Activated naive CD8-positive, alpha-beta T cell treated with anti-CD3 and anti-CD28 coated beads, Interleukin-2, amount 50 U/mL, for 16 hours (primary cell): ENCODE measurements at places on chromosomes 13 and 19.

GRCh38 chr13:33745370-33746324, 72.3 kb upstream of the RFC3 start:
- DNase-seq: no peak

GRCh38 chr19:23817519-23817918, 58.8 kb upstream of the ZNF681 start:
- DNase-seq: no peak

DNA sequence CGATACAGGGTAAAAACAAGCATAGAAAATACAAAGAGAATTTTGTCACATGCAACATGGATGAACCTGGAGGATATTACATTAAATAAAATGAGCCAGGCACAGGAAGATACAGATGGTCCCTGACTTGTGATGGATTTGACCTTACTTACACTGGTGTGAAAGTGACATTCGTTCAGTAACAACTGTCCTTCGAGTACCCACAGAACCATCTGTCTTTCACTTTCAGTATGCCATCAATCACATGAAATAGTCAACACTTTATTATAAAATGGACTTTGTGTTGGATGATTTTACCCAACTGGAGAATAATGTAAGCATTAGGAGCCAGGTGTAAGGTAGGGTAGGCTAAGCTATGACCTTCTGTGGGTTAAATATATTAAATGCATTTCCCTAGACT, 51.5 kb downstream of the ZNF787 start:
- no peak for DNase-seq

DNA sequence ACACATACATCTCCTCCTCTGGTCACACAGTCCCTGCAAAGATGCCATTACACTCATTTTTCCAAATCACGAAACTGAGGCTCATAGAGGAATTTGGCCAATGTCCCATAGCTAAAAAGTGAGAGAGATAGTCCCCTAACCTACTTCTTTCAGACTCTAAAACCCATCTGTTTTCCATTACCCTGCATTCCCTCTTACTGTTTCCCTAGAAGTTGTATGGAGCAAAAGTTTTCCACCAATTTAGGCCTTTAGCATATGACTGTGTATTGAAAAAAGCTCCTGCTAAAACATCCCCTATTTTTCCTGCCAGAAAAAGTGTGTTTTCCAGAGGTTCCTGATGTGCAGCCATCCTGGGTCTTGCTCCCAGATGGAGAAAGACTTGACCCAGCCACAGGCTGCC, 16.3 kb downstream of the SERP2 start:
- no peak for DNase-seq

DNA sequence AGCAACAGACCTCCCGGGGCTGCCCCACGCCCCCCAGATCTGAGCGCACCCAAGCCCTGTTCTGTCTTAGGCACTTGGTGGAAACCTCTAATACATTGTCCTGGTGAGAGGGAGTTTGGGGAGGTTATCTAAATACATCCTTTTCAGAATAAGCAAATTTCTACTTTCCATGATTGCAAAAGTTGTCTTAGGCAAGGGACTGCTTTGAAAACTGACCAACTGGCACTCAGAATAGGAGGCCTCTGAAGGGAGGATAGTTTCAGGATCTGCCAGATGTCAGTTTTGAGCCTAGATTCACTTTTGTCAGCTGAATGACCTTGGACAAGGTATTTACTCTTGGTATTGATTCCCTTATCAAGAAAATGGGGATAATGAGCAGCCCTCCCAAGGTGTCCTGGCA, 11.8 kb downstream of the SERP2 start:
- no peak for DNase-seq

- DNase-seq: peak; percentile 70
Measured at GRCh38 chr19:47573071-47574026, at the start of gene ZNF541. TSS of gene ZNF541 (minus strand) at chr19:47573148. CDS start at chr19:47555856, 17,292 bp downstream.

- no peak for DNase-seq
Measured at GRCh38 chr13:63737418-63737817, 2321.8 kb upstream of the PCDH20 start.

DNA sequence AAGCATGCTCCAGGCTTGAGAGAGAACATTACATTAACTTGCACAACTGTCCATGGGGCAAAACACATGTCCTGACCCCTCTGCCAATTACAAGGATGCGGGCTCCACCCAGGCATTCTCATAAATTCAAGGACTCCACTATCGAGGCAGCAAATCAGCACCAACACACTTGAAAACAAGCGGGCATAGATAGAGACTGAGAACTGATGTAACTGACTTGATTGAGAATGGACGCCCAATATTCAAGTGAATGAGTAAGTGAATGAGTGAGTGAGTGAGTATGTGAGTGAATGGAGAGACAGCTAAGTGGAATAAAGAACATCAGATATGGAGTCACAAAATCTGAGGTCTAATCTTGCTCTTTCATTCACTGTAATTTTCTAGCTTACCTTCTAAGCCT, 75.0 kb upstream of the VSTM2B start:
- DNase-seq: no peak

DNA sequence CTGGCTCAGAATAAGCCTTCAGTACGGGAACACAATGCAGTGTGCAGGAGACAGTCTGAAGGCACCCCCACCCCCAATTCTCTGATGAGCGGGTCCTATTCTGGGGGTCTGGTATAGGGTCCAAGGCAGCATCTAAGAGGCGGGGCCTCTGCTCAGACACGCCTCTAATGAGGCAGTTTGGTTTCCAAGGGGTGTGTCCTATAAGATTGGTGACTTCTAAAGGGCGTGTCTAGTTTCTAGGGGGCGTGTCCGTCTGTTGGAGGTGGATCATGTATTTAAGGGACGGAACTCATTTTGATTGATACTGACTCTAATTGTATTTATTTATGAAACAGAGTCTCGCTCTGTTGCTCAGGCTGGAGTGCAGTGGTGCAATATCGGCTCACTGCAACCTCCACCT, 8.7 kb downstream of the FIZ1 start:
- DNase-seq: no peak

- no peak for DNase-seq
Measured at GRCh38 chr13:54980651-54981050, 1952.0 kb downstream of the OLFM4 start.

DNA sequence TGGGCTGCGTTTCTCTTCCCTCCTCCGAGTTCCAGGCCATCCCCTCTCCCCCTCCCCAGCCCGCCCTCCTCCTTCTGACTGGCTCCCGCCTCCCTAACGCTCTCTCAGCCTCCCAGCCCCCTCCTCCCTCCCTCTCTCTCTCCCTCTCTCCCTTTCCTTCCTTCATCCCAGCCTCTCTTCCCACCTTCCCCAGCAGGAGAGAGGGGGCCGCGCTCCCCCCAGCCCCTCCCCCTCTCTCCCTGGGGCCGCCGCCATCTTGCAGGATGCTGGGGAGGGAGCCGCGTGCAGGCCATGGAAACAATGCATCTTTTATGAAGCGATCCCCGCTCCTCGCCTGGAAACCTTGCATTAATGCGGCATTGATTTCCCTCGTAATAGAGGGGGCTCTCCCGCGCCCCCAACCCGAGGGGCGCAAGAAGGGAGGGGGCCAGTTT, 42.6 kb upstream of the ADGRL1 start:
- DNase-seq: peak; percentile 4

GRCh38 chr13:79723519-79724024, 242.6 kb downstream of the NDFIP2 start:
- no peak for DNase-seq

DNA sequence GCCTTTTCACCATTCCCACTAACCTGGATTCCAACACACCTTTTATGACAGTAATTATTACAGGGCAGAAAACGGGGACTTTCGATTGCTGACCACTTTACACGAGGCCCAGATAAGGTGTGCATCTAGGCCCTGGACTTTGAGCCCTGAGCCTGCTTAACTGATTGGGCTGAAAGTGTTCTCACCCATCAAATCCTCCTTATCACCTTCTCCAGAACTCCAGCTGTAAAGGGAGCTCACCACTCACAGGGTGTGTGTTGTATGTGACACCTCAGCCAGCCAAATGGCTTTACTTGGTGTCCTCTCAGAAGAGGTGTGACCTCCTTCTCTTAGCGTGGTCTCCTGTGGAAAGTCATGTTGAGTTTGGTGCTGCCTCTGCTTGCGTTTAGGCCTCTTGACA, 36.5 kb downstream of the SIPA1L3 start:
- no peak for DNase-seq

DNA sequence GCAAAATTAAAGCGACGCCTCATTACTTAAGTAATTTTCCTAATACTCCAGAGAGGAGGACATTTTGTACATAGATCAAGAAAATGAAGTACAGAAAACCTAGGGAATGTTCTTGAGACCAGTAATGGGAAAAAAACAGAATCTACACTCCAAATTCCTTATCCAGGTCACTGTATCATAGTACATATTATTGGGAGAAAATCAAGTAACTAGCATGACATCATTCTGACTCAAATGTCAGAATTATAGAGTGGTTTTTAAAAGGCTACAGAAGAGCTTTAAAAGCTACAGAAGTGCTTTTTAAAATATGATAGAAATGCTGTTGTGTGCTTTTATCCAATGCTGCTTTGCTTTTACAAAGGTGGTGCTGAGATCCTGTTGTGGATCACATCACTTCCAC, 86.3 kb upstream of the SLC15A1 start:
- no peak for DNase-seq

DNA sequence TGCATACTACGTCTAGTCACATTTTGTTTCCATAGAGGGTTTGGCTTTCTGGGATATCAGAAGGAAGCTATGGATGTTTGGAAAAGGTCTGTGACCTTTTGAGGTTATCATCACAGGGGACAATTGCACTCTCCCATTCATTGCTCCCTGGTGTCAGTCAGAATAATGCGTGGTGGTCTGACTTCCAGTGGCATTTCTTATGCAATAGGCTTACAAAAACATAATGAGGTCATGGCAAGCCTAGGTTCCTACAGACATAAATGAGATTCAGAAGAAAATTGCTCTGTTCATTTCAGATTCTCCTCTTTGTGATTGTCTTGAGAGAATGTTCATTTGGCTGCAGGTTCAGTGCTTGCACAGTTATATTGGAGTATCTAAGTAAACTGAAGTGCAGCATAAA, 54.6 kb downstream of the ARHGAP35 start:
- DNase-seq: no peak

DNA sequence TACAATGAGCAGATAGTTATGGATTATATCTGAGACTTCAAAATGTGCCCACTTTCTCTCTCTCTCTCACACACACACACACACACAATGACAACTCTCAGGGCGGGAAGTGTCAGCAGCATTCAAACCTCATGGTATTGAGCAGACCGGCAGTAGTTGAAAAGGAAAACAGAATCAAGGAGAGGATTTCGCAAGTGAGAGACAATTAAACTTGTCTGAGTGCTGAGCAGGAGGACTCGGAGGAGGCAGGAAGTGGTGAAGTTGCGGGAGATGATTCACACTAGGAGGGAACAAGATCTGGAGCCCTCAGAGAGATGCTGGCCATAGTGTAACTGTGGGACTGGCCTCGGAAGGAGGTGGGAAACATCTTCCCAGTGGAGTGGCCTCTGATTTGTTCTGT, 353.1 kb downstream of the EFNB2 start:
- DNase-seq: no peak

- no peak for DNase-seq
Measured at GRCh38 chr13:41370736-41371135, 59.7 kb downstream of the NAA16 start.

GRCh38 chr13:23007426-23007825, 173.4 kb upstream of the SGCG start:
- DNase-seq: no peak

- DNase-seq: no peak
Measured at GRCh38 chr13:69108486-69108885, 999.1 kb upstream of the ATXN8OS start.

- DNase-seq: no peak
Measured at GRCh38 chr13:72005455-72005854, 138.5 kb upstream of the DACH1 start.

- DNase-seq: no peak
Measured at GRCh38 chr19:19460258-19460731, 54.8 kb downstream of the GATAD2A start.

DNA sequence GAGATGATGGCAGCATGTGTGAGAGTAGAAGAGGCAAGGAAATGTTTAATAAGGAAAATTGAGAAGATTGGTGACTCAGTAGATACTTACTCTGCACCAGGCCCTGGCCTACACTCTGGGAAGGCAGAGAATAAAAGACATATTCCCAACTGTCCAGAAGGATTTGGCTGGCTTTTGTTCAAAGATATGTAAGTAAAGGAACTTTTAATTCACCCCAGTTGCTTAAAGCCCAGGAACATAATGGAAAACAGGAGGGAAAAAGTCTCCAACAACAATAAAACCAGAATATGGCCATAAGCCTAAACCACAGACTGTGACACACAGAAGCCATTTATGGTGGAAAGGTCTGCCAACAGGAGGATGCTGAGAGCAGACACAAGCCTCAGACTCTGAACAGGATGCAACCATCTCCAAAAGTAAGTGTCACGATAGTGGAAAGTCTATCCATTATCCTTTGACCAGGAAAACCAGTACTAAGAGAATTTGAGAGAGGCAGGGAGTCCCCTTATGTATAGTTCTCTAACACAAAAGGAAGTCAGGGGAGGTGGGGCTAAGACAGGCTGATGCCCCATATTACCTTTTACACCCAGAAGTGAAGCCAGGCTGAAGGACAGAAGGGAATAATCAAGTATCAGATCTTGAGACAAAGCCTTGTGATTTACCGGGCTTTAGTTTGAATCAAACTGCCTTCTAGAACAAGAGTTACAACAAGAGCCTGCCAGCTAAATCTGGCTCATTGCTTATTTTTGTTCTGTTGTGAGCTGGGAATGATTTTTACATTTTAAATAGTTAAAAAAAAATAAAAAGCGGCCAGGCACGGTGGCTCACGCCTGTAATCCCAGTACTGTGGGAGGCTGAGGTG, 169.5 kb upstream of the STARD13 start:
- DNase-seq: no peak

GRCh38 chr13:100722517-100722916, 47.9 kb upstream of the TMTC4 start:
- DNase-seq: no peak

GRCh38 chr13:55160867-55161266, 1979.9 kb upstream of the PRR20A start:
- DNase-seq: no peak

- no peak for DNase-seq
Measured at GRCh38 chr19:22622901-22623840, 11.0 kb upstream of the ZNF492 start.

DNA sequence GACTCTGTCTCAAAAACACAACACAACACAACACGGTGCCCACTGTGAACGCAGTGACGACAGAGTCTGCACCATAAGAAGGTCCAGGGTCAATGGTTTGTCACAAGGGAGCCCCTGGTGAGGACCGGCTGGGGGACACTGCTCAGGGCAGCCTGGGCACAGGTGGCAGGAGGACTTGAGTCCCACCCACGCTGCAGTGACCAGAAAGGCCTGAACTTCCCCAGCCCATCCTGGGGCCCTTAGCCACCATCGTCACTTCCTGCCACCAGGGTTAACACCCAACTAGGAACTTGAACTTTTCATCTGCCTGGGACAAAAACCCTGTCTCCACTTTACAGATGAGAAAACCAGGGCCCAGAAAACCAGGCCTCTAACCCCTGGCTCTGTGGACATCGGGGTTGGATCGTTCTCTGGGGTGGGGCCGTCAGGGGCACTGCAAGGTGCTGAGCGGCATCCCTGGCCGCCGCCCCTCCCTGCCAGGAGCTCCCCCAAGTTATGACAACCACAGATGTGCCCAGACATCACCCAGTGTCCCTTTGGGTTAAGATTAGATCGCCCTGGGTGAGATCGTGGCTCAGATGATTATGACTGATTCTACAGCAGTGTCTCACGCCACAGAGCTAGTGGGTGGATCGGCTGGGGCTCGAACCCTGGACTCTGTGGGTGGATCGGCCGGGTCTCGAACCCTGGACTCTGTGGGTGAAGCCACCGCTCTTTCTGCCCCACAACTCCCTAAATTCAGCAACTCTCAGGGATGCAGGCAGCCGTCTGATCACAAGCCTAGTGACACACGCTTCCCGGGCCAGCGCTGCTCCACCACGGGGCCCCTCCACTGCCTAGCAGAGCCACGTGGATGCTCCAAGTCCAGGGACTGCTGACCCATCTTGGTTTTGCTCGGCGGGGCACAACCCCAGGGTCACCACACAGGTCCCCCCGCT, 14.0 kb downstream of the MOB3A start:
- DNase-seq: no peak
